ENCODE measurements at places on chromosomes 1 and 21. TPM values are rescaled to one million over a fixed set of nuclear protein-coding genes. Genes with fewer than 3 reads are reported as not detected.

SRM gene
- 72.6 TPM for total RNA-seq

EDN2 gene
- 5.3 TPM for total RNA-seq

KMO gene
- total RNA-seq = 0.18 TPM

MTARC1 gene
- total RNA-seq = 29.0 TPM

QSOX1 gene
- total RNA-seq = 285 TPM

TPRG1L gene
- total RNA-seq = 54.7 TPM

TMEM200B gene
- 16.4 TPM for total RNA-seq

KRTAP19-1 gene
- not detected for total RNA-seq

FYB2 gene
- total RNA-seq = 4.0 TPM

CA14 gene
- total RNA-seq = 1.4 TPM

HORMAD1 gene
- 0.21 TPM for total RNA-seq

NCMAP gene
- total RNA-seq = 0.73 TPM

C1orf56 gene
- 5.9 TPM for total RNA-seq

CD1E gene
- total RNA-seq = 0.52 TPM

FCRL4 gene
- total RNA-seq = not detected

EFNA3 gene
- total RNA-seq = 1.1 TPM

PCAT6 gene
- total RNA-seq = 2.6 TPM

PER3 gene
- 33.3 TPM for total RNA-seq

ASAP3 gene
- 44.4 TPM for total RNA-seq

PAX7 gene
- not detected for total RNA-seq

FAAH gene
- 62.9 TPM for total RNA-seq

PCBP3 gene
- total RNA-seq = 7.1 TPM

LPAR3 gene
- total RNA-seq = 20.8 TPM

LY9 gene
- total RNA-seq = 3.2 TPM

CELA3B gene
- not detected for total RNA-seq

ADAMTS4 gene
- 42.6 TPM for total RNA-seq

SPATA45 gene
- total RNA-seq = not detected

KRTAP7-1 gene
- total RNA-seq = not detected

HSD3B1 gene
- 0.75 TPM for total RNA-seq

RBM11 gene
- 9.1 TPM for total RNA-seq

BMP8B gene
- total RNA-seq = 3.7 TPM

ZBTB8A gene
- total RNA-seq = 10.5 TPM

TRIM58 gene
- total RNA-seq = 0.42 TPM

KIF14 gene
- total RNA-seq = 0.26 TPM

ATP6V1G3 gene
- not detected for total RNA-seq

SMYD2 gene
- total RNA-seq = 48.8 TPM

TCHH gene
- total RNA-seq = not detected

CELA2B gene
- not detected for total RNA-seq

IFI16 gene
- total RNA-seq = 93.0 TPM

LEFTY1 gene
- total RNA-seq = 0.60 TPM

EXO1 gene
- total RNA-seq = 0.83 TPM

TRIM67 gene
- not detected for total RNA-seq

TINAGL1 gene
- total RNA-seq = 218 TPM

CRABP2 gene
- 229 TPM for total RNA-seq

EDARADD gene
- total RNA-seq = 50.4 TPM

ICOSLG gene
- 3.0 TPM for total RNA-seq

BNIPL gene
- 10.5 TPM for total RNA-seq

ADAM30 gene
- total RNA-seq = not detected

OR10Z1 gene
- total RNA-seq = not detected

PBX1 gene
- 169 TPM for total RNA-seq

APOBEC4 gene
- total RNA-seq = not detected

LDLRAD1 gene
- not detected for total RNA-seq

CLCA1 gene
- 0.18 TPM for total RNA-seq

UMODL1 gene
- not detected for total RNA-seq

ASCL5 gene
- not detected for total RNA-seq

F3 gene
- total RNA-seq = 32.3 TPM

TNFRSF9 gene
- 0.18 TPM for total RNA-seq

FAM167B gene
- total RNA-seq = 8.3 TPM

HSD11B1 gene
- 4.1 TPM for total RNA-seq
